ENCODE measurements at places on chromosomes 13 and 19.

DNA sequence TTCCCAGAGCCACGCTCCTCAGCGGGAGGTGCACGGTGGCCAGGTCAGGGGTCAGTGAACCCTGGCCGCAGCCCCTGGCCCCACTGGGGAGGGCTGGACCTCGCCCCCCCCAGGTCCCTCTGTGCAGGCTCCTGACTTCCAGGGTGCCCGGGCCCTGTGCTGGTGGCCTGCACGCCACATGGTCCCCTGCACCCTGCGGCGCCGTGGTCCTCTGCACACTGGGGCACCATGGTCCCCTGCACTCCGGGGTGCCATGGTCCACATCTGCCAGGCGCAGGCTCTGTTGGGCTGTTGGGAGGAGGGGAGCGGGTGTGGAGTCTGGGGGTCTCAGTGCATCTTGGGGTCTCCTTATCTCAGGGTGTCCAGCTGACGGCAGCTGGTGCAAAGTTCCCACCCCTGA is 23.3 kb upstream of the TMEM255B start:
- DNase-seq, result no peak

DNA sequence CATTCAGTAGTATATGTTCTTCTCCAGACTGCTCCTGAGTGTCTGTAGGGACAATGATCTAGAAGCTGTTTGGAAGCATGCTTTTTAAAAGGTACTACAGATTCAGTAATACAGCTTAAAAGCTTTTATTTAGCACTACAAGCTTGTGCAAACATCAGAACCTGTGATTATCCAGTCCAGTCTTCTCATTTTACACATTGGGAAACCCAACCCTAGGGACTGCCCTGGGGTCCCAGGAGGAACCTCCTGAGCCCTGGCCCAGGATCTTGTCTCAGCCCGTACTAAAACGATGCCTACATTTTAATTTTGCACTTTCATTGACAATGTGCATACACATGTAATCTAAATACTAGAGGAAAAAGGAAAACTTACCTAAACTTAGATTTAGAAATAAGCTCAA is 12.5 kb downstream of the DOCK9 start:
- DNase-seq, result no peak

GRCh38 chr13:44498969-44499368 is 77.2 kb downstream of the TSC22D1 start:
- no peak for DNase-seq

GRCh38 chr13:25266706-25267105 is 20.6 kb downstream of the MTMR6 start:
- DNase-seq, result no peak

GRCh38 chr19:35767288-35768081 is 7.9 kb upstream of the ARHGAP33 start:
- DNase-seq, result no peak

DNA sequence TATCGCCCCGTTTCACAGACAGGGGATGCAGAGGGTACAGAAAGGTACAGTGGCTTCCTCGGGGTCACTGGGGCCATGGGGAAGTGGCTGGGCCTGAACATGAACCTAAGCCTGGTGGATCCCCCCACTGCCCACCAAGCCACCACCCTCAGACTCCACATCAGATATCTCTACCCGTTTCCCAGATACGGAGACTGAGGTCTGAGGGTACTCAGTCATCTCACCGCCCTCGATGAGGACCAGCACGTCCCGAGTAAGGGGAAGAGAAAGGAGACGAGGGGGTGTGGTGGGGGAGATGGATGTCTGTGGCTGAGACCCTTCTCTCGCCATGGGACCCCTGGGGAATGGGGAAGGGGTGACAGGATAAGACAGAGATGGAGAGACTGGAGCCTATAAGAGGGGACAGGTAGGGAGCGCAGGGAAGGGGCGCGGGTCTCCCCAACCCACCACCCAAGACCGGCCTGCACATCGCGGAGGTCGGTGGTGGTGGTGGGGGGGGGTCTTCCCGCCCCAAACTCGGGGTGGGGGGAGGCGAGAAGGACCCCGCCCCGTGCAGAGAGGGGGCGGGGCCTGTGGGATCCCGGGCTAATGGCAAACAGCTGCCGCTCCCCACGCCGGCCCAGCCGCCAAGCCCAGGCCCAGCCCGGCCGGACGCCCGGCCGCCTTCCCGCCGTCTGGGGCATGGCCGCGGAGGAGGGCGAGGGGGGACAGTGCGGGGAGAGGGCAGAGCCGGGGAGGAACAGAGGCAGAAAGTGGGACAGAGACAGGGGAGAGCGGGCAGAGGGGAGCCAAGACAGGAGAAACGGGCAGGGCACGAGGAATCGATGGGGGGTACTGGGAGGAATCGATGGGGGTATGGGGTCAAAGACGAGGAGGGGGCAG is 698 bp downstream of the KANK2 start:
- DNase-seq, result no peak

DNA sequence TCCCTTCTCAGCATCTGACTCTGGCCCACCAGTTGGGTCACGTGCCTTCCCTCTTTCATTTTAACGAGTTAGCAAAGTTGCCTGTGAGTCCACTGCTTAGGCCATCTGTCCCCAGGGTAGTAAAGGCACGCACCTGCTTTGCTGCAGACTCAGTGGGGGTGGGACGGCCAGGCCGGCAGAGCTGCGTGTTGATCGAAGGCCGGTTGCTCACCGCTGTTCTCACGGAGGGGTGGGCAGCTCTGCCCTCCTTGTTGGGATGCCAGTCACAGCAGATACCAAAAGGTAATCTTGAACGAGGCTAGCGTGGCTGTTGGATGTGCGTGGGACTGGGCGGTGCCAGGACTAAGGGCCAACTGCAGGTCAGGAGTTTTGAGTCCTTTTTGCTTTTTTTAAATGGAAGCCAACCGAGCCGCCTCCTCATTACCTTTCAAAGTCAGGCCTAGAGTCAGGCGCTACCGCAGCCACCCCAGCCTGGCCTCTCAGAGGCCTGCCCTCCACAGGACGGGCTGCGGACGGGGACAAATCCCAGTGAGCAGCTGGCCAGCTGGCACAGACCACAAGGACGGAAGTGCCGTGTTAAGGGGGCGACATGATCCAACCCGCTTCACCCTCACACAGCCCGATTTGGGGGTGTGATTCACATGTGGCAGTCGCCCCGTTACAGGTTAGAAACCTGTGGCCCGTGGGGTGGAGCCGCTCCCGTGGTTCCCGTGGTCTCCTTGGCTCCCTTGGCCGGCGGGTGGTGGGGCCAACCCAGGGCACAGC is 20.6 kb downstream of the ADPRHL1 start:
- no peak for DNase-seq

- DNase-seq, result no peak
Observed at GRCh38 chr19:29873024-29873800, 61.4 kb downstream of the CCNE1 start.

DNA sequence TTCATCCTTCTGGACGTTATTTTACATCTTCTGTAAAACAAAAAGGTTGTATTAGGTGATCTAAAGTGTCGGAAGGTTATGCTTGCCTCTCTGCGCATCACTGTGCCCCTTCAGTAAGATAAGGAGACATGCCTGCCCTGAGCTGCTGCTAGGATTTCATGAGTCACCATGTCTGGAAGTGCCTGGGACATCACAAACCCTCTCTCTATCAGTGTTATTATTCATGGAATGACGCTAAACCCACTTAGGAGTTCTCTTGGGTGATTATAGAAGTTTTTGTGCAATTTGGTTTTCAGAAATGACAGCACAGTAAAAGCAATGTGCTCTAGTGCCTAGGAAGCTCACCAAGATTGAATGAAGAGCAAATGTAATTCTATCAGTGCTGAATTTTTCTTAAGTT is 617.7 kb downstream of the DCT start:
- no peak for DNase-seq

DNA sequence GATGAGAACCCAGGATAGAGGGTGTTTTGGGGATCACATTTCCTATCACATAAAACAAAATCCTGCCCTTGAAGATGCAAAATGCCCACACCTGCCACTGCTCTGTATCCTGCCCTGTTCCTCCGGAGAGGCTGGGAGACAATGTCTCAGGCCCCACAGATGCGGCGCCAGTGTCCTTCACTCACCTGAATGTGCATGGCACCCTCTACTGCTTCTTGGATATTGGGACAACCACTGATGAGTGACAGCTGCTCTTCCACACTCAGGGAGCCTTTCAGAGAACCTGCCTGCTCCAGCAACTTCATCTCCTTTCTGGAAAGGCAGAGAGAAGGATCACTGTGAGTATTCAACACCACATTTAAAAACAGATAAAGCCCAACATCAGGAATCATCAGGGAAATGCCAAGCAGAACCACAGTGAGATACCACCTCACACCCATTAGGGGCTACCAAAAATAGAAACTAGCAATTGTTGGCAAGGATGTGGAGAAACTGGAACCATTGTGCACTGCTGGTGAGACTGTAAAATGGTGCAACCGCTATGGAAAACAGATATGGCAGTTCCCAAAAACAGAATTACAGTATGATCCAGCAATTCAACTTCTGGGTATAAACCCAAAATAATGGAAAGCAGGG is 36.4 kb downstream of the CRYL1 start:
- no peak for DNase-seq

DNA sequence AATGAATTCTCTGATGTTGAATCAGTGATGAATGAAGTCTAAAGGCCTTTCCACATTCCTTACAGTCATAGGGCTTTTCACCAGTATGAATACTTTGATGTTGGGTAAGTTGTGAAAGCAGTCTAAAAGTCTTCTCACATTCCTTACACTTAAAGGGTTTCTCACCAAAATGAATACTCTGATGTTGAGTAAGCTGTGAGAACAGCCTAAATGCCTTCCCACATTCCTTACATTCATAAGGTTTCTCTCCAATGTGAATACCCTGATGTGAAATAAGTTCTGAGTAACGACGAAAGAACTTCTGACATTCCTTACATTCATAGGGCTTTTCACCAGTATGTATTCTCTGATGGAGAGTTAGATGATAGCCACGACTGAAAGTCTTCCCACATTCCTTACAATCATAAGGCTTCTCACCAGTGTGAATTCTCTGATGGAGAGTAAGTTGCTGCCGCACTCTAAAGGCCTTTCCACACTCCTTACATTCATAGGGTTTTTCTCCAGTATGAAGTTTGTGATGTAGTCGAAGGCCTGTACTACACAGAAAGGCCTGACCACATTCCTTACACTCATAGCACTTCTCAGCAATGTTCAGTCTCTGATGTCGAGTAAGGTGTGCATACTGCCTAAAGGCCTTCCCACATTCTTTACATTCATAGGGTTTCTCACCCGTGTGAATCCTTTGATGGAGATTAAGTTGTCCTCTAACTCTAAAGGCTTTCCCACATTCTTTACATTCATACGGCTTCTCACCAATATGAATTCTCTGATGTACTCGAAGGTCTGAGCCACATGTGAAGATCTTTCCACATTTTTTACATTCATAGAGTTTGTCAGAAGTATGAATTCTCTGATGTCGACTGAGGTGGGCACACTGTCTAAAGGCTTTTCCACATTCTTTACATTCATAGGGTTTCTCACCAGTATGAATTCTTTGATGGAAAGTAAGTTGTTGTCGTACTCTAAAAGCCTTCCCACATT is 19.9 kb downstream of the ZFP30 start:
- no peak for DNase-seq

DNA sequence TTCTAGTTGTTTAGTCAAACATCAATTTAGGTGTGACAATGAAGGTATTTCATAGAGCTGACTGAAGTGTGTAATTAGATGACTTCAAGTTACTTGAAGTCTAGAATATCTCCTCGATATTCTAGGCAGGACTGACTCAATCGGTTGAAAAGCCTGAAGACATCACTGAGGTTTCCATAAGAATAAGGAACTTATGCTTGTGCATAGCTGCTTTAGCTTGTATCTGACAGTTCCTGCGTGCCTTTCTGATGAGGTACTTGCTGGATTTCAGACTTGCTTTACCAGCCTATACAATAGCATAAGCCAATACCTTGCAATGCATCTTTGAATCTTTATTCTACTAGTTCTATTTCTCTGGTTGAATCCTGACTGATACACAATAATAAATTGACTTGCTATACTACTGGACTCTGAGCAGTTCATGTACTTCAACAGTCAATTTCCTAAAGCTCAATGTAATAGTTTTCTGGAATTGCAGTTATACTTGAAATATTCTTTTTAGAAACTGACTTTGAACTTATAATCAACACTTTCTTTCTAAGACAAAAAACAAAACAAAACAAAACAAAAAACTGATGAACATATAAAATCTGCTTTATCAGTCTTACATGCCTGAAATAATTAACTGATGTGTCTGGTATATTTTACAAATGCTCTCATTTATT is 1534.8 kb downstream of the SLITRK5 start:
- DNase-seq, result no peak

DNA sequence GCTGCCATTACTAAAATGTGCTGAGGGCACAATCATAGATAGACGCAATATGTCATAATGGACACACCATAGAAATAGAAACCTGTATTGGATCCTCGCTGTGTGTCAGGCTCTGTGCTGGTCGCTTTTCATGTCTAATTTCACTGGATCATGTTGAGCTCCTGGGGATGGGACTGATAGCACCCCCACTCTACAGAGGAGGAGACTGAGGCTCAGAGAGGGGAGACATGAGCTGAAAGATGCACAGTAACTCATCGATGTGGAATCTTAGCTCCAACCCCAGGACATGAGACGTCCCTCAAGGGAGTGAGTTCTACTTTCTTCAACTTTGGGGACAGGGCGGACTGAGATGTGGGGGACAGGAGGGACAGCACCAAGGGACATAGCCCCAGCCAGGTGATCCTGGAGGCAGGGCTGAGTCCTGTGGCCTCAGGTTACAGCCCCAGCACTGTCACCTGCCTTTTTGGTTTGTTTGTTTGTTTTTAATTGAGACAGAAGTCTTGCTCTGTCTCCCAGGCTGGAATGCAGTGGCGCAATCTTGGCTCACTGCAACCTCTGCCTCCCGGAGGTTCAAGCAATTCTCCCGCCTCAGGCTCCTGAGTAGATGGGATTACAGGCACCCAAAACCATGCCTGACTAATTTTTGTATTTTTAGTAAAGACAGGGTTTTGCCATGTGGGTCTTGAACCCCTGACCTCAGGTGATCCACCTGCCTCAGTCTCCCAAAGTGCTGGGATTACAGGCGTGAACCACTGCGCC is 6.6 kb upstream of the GIPC1 start:
- no peak for DNase-seq

DNA sequence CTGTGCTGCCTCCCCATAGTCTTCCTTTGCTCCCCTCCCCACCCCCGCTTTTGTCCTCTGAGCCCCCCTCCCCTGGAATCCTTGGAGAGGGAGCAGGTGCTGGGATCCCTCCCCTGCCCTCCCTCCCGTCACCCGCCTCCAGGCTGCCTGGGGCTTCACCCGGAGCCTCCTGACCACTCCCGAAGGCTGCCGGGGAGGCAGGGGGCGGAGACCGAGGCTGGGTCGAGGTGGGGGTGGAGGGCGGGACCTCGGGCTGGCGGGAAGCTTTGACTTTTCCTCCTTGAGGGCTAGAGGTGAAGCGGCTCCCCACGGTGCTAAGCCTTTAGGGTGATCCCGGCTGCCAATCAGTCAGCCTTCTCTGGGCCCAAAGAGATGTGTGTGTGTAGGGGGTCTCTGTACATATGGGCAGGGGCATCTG is 1.5 kb downstream of the KMT5C start:
- DNase-seq, result no peak

All from cortex of kidney (tissue), 1 donor.